ENCODE measurements at places on chromosomes 4 and X.

DNA sequence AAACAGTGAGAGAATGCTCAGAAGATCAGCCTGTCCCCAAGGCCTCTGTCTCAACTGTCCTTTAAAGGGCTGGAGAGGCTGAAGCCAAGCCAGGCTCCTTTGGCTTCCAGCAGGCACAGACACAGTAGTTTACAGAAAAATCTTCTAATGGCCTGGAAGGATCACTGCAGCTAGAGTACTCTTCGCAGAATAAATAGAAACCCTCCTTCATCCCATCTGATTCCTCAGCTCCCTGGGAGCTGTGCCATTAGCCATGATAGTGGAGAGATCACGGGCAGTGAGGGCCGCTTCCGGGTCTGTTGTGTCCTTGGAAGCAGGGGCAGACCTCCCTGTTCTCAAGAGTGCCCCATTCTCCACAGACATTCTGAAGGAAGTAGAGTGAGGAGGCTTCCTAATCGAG is 63.1 kb downstream of the CCNI start:
- DNase-seq, result no peak

- DNase-seq, result no peak
Observed at GRCh38 chrX:38156838-38157237, 63.8 kb downstream of the SRPX start.

GRCh38 chr4:89056292-89056952 is 563 bp downstream of the FAM13A start:
- no peak for DNase-seq

DNA sequence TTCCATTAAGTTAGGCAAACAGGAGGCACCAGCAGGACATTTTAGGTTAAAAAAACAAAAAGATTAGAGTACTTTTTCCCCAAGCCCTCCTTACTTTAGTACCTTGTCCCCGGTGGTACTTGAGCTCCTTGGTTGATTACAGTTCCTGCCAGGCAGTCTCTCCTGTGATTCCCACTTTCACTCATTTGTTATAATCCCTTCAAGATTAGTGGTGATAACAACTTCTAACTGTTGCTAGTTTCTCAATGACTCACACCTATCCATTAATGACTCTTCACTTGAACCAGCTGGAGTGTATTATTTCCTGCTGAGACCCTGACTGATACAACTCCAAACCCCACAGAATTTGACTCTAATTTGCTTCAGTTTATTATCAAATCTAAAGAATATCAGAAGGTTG is 765.0 kb upstream of the DIAPH2 start:
- no peak for DNase-seq

GRCh38 chr4:13645075-13645474 is 17.6 kb upstream of the BOD1L1 start:
- DNase-seq, result no peak

DNA sequence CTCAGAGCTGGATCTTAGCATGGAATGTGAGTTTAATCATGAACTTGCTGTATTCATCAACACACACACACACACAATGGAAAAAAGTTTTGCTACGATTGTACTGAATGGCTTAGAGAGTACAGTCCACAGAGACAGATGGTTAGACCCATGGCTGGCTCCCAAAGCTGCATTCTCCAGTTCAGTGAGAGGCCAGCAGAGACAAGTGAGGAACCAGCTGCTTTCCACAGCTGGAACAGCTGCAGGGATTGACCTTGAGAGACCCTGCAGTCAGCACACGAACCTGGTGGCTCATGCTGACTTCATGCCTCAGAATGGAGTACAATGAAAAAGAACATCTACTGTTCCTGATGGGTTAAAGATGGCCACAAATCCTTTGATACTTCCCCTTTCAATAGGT is 94.5 kb downstream of the DHX15 start:
- DNase-seq, result no peak

DNA sequence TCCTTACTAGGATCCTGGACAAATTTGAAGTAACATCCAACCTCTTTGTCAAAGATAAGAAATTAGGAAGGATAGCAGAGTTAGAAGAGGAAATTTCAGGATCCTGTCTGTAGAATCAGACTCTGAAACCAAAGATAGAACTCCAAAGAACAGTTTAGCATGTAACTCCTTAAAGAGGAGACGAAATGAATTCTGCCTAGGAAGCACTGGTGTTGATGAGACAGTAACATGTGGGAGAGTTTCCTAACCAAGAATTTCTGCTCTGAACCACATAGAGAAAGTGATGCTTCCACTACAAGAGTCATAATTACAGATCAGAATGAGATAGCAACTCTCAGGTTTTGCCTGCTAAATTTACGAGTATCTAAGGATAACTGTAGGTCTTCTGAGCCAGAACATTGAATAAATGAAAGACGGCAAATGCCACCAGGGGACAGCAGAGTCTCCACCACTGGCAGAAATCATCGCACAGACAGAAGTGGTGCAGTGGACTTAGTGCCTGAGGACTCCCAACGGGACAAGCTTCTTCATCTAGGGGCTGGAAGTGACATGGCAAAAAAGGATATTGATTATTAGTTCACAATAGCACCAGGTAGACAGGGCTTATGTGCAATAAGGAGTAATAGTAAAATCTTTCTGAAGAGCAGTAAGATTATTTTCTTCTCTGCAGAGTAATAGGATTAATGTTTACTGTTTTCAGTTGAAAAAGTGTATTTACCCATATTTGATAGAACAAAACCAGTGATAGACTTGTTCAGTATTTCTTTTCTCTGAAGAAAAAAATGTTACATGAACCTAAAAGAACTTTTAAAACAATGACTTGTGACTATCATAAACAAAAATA is 6.7 kb upstream of the PPID start:
- DNase-seq, result peak; percentile 63

- no peak for DNase-seq
Observed at GRCh38 chr4:26510334-26510964, 20.2 kb upstream of the CCKAR start.

DNA sequence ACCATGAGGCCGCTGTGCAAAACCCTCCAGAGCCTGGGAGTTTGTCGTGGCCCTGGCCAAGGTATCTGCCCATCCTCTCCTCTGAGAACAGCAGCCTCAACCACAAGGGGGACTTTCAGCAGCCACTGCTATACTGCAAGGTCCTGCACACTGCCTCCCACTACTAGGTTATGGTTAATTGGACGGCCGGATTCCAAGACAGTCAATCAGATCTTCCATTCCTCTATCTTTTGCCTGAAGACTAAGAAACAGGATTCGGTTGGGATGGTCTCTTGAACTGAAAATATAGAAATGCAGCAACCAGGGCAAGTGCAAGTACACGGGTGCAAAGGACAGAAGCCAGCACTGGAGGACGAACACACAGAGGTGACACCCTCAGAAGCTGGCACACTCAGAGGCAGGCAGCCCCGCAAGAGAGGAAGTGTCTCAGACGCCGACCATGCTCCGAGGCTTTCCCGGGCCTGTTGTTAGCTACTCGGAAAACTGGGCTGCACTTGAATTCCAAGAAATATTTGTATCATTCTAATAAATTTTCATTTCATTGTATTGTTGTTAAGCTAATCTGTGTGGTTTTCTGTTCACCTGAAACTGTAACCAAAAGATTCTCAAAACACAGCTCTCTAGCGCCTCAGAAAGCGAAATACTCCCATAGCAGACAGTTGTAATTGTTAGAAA is 63.3 kb downstream of the AFAP1 start:
- no peak for DNase-seq

DNA sequence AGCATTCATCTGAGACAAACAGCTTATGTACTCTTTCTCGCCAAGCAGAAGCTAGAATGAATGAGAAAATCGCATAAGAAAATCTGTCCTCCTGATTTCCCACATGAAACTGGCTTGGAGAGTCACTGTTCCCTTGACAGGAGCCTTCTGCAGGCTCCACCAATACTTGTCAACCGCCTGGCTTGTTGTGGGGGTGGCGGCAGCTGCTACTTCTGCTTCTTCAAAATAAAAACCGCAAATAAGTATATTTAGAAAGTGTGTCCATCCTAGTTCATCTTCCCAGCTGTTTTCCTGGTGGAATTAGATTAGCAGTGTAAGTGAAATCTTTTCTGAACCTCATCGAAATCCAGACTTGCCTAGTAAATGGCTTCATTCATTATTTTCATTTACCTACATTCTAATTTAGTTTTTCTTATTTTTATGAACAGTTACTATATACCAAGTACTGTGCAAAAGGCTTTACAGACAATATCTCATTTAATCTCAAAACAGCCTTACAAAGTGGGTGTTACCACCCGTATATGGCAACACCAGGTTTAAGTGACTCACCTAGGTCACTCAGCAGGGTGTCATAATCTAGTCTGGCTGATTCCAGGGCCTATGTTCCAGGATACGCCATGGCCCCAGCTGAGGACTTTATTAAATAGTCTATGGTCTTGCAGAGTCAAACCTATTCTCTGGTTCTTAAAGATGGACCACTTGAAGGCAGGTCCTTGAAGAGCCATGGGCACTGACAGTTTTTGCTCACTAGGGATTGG is 104.6 kb upstream of the IGFBP7 start:
- DNase-seq, result no peak

DNA sequence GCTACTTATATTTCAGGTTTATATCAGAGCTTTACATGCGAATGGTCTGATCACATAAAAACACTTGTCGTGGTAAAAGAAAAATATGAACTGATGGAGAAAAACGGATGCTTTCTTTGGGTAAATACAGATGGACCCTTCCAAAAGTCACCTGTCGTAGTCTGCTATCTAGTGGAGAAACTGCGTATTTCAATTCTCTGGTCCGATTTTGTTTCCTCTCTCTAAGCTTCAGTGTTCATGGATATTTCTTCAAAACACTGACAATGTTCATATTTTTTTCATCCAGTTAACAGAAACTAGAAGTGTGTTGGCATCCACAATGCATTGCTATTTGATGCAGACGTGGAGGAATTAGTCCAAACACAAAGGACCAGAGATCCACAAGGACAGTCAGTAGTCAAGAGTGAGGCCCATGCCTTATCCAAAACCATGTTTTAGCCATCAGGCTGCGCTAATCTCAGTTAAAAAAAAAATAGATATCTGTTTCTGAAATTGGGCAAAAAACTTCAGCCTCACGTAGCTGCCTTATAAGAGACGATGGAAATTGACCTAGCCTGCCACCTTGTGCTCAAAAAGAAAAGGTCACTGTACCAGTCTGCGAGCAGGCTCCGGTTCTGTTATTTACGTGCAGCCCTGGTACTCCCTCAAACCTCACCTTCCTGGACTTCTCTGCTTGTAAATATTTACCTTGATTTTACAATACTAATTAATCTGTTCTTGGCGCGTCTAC is 16.0 kb downstream of the MEPE start:
- peak; percentile 39 for DNase-seq

DNA sequence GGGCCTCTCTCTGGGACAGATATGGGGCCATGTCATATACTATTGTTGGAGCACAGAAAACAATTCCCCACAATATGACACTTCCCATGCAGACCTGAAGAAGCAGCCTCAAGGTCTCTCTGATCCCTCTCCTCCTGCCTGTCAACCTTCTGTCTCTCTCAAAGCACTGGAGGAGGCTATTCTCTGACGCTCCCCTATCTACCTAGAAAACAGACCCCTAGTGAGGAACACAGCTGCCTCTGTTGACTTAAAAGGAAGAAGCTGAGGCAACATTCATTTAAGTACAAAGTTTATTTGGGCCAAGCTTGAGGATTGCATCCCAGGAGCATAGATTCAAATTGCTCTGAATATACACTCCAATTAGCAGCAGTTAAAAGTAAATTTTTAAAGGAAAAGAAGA is 39.3 kb upstream of the NSG1 start:
- no peak for DNase-seq

DNA sequence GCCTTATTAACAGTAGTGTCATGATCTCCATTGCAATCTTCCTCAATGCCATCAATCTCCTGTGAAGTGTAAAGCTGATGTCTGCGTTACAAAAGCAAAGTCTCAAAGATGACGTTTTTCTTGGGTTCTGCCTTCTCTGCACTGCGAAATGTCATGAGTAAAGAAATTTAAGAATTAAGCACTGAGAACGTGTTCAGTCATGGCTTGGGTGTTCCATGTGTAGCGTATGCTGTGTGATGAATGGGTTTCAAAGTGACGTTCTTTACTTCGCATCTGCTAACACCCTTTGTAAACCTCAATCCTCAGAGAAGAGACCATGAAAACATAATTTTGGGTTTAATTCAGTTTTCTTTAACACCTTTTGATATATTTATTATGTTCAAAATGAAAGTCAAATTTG is 999 bp downstream of the NAP1L5 start:
- no peak for DNase-seq

DNA sequence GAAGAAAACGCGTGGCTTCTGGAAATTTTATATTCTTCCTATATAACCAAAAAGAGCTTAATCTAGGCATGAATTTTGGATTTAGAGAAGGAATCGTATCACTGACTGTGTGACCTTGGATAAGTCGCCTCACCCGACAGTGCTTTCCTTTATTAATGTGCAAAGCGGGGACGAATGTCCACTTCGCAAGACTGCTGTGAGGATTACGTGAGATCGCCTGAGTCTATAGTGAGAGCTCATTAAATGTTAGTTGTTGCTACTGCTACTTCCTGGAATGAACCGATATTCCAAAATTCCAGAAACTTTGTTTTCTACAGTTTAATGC is 448 bp upstream of the TBC1D8B start:
- no peak for DNase-seq

DNA sequence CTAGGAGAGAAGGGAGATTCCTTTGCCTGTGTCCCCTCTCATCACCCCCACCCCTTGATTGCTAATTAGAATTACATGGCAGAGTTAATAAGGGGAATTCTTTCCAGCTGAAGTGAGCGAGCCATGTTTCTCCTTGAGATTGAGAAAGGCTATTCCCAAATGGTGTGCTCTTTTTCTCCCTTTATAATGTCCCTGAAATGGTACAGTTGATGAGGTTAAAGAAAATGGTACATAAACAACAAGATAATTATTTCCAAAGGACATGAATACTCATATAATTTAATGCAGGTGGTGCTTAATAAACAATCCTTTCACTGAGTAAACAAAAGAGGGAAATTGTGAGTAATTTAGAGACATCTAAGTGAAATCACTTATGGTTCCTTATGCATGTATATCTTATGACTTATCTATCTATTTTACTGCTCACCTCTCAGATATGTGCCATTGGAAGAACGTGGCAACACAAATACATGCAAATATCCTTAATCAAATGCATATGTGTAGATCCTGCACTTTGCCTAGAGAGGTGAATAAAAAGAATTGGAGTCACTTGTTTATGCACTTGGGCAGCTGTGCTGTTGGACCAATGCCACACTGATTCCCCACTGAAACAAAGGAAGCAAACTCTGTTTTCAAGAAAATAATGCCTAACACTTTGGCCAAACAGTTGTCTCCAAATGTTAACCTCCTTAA is 106.6 kb upstream of the WDR44 start:
- DNase-seq, result no peak

DNA sequence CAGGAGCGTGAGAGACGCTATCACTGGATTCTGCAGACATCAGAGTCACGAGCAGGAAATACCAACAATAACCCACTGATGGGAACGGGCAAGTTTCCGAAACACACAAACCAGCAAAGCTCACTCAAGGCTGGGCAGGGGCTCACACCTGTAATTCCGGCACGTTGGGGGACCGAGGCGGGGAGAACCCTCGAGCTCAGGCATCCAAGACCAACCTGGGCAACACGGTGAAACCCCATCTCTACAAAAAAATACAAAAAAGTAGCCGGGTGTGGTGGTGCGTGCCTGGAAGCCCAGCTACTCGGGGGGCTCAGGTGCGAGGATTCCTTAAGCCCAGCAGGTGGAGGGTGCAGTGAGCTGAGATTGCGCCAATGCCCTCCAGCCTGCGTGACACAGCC is 17.2 kb upstream of the GTPBP6 start:
- DNase-seq, result no peak
